Muscle of arm (tissue), 14 donors: ENCODE measurements at places on chromosomes 13 and 19.
A peak's percentile ranks its signal among the peaks of the same experiment; 100 is the strongest.

GRCh38 chr13:73521290-73521624, 462.5 kb downstream of the KLF5 start:
- peak; percentile 15 for DNase-seq

GRCh38 chr13:29270271-29270985, 325.1 kb downstream of the SLC7A1 start:
- no peak for DNase-seq

DNA sequence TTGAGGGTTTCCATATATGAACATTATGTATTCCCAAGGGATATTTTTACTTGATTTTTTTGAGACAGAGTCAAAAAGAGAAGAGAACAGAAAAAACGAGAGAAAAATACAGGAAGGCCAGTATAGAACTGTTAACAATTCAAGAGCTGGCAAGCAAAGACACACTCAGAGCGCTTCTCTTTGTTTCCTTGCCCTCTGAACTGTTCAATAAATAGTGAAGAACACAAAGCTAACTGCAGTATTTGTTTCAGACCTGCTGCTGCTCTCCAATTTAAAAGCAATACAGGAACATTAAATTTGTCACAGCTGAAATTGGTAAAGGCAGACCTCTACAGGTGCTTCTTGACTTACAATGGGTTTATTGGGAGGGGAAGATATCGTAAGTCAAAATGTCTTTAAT, 14.0 kb upstream of the NEK3 start:
- no peak for DNase-seq

DNA sequence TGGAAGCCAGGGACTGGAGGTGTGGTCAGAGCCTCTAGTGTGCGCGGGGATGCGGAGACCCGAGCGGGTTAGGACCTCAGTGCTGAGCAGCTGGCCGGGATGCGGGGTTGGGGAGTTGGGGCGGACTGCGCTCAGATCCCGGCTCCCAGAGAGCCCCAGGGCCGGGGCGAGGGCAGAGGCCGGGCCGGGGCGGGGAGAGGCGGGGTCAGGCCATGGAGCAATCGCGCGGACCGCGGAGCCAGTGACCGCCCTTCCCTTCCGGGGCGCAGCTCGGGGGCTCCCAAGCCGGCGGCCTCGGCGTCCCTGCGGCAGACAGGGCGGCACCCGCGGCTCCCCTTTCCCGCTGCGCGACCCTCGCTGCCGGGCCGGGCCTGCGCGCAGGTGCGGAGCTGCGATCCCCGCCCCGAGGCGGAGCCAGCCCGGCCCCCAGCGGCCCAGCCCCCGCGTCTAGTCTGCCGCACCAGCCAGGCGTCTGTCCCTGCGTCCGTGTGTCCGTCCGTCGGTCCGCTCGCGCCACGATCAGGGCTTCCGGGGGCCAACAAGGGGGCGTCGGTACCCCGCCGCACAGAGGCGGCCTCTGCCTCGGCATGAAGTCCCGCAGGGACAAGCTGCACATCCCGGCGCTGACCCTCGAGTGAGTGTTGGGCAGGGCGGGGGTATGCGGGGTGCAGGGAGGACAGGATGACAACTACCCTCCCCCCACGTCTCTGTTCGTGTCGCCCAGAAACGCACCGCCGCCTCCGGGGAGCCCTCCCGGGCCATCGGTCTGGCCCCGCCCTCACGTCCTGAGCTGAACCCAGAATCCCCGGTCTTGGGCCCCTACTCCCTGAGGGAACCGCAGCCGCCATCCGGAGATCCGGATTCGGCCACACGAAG, 12.4 kb downstream of the MAST3 start:
- DNase-seq, result no peak

- DNase-seq, result no peak
Measured at GRCh38 chr19:54077334-54077733, 3.8 kb downstream of the TARM1 start.

DNA sequence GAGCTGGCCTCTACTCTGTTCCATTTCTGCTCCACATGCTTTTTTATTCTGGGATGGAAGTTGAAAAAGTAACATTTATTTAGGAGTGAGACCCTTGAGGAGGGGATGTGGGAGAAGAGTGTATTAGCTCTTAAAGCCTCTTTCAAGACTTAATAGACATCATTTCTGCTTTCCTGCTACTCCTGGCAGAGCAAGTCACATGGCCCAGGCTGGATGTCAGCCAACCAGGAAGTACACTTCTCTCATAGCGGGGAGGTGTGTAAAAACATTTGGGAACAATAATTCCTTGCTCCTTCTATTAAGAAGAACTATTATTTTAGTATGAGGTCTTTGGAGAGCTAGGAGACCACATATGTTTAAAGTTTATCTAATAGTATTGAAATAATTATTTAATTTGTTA, 40.6 kb upstream of the FAM216B start:
- no peak for DNase-seq
